ENCODE measurements at places on chromosomes 3 and 15.

DNA sequence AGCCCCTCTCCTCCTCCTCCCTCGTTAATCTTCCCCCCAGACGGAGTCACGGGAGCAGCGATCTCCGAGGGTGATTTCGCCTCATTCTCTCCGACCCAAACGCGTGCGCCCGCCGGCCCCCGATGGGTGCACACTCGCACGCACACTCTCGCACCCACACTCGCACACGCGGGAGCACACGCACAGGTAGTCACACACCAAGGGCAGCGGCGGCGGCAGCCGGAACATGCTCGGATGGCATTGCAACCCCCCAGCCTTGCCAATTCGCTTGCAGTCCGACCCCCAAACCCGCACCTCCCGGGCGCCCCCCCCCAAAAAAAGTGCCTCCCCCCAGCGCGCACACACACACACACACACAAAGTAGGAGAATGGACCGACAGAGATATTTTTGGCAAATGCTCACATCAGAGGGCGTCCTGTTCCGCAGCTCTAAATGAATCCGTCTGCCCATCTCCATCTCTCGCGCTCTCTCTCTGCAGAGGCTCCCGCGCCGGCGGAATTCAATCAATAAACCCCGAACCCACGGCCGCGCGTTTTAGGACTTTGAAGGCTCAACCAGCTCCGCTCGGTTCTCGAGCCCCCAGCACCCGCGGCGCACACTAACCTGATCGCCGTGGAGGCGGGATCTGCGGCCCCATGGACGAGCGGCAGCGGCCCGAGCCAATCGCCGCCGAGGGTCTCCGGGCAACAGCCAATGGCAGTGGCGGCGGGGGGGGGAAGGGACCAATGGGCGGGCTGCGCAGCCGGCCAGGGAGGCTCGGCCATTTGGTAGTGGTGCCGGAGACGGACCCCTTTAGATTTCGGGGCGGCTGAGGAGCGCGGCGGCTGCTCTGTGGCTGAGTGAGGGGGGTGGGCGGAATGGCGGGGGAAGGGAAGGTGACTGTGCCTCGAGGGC lies at the start of gene ANP32A:
ANP32A (minus strand) TSS at position 601 of the 895 bp plus-strand sequence; CDS start at position 457, 144 bp downstream.
- DNase-seq, result peak; percentile 91

DNA sequence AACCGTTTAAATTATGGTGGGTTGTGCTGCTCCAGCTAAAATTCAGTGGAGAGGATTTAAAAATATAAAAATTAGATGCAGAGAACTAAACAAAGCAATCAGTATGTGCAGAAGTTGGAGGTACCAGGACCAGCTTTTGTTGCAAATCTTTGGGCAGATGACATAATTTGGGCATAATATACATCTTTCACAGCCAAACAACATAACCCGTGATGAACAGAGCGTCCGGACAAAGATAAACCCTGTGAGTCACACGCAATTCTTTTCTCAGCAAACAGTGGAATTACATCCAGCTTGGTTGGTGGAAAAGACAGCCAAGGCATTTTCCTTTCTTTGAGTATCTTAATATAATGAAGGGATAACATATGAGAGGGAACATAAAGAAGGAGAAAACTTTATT lies 419.4 kb upstream of the ADAMTS9 start:
- DNase-seq, result no peak

GRCh38 chr3:185935465-185936272 lies 2.1 kb downstream of the TRA2B start:
- no peak for DNase-seq

DNA sequence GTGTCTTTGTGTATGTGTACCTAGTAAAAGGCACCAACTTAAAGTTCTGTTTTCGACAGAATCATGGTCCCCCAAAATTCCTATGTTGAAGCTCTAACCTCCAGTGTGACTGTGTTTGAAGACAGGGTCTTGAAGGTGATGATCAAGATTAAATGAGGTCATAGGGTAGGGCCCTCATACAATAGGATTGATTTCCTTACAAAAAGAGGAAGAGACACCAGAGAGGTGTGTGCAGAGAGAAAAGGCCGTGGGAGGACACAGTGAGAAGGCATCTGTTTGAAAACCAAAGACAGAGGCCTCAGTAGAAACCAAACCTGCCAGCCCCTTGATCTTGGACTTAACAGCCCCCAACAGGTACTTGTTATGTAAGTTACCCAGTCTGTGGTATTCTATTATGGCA lies 52.0 kb upstream of the CORO2B start:
- DNase-seq, result no peak

- no peak for DNase-seq
Observed at GRCh38 chr15:73955861-73956742, 29.8 kb downstream of the LOXL1 start.

GRCh38 chr3:148705314-148705713 lies 7.6 kb downstream of the AGTR1 start:
- no peak for DNase-seq

- no peak for DNase-seq
Observed at GRCh38 chr3:39903253-39903652, 93.8 kb downstream of the MYRIP start.

DNA sequence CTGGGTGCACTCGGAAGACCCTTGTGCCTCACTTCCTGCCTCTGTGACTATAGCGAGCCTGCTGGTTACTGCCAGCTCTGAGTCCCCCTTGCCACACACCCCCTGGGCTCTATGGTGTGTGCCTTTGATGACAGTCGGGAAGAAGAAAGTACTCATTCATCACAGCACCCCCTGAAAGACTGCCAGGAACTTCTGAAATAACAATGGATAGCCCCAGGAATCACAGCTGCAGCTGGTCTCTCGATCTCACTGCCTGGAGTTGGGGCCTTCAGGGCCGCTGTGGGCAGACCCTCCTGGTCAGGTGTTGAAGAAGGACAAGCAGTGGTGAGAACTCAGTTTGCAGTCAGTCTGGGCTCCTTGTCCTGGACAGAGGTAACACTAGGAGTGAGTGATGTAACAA lies 9.8 kb upstream of the RPP14 start:
- no peak for DNase-seq

- no peak for DNase-seq
Observed at GRCh38 chr3:151357463-151357850, 27.1 kb downstream of the P2RY12 start.

GRCh38 chr3:26229801-26230200 lies 392.8 kb upstream of the LRRC3B start:
- no peak for DNase-seq

DNA sequence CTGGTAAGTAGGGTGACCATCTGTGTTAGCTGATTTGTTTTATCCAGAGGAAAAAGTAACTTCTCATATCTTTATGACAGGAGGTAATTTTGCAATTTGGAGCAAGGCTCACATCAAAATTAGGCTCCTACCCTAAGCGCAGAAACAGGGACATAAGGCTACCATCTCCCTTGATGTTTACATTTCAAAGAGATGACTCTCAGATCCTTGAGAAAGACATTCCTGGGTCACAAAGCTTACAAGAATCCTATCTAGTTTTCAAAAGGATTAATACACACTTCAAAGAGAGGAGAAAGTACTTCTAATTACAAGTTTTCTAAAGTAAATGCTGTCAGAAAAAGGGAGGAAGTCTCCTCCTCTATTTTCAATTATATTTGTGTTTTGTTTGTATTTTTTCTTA lies 7.0 kb downstream of the ZPLD1 start:
- no peak for DNase-seq

DNA sequence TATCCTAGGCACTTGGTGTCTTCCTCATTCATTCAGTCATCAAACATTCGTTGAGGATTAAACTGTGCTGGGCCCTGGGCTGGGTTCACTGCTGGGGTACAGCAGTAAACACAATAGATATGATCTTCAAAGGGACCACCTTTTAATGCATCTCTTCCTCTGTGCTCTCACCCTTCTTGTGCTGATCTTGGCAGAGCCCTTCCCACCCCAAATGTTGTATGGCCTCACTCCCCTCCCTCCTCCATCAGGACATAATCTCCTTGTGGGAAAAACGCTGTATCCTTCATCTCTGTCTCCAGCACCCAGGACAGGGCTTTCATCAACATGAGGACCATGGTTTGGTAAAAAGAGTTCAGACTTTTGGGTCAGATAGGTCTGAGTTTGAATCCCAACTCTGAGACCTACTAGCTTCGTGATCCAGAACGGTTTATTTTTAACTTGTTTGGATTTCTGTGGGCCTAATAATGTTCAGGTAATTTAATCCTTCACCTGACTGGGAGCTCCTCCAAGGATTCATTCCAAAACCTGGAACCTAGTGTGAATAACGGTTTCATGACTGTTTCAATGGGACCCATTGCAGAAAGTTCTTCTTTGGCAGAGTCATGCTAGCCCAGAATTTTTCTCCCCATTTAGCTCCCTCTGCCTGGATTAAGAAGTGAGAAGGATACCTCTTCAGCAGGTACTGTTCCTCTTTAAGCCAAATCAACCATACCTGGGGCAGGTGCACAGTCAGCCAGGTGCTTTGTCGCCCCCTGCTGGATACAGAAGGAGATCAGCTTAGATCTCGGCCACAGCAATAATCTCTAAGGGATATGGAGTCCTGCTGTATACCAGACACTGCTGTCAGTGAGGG lies 5.2 kb upstream of the WNT7A start:
- no peak for DNase-seq

- DNase-seq, result no peak
Observed at GRCh38 chr3:17260257-17260656, 375.5 kb downstream of the PLCL2 start.

DNA sequence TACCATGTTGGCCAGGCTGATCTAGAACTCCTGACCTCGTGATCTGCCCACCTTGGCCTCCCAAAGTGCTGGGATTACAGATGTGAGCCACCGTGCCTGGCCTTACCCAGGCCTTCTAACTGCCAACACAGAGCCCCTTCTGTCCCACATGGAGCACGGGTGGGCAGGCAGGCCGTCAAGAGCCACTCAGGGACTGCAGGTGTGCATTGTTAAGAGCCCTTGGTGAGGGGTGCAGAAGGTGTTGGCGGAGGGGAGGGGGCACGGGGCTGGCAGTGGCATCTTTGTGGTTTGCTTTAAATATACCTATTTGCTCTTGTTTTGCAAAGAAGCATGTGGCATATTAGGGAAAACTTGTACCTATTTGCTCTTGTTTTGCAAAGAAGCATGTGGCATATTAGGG lies 37.3 kb downstream of the SMAD6 start:
- no peak for DNase-seq

Measured in stimulated activated CD8-positive, alpha-beta memory T cell treated with anti-CD3 and anti-CD28 coated beads, Interleukin-7, amount 100 ng/mL, for 24 hours (primary cell).